Activated naive CD4-positive, alpha-beta T cell treated with anti-CD3 and anti-CD28 coated beads for 36 hours (primary cell): ENCODE measurements at places on chromosomes 7 and 10.
A peak's percentile ranks its signal among the peaks of the same experiment; 100 is the strongest.

DNA sequence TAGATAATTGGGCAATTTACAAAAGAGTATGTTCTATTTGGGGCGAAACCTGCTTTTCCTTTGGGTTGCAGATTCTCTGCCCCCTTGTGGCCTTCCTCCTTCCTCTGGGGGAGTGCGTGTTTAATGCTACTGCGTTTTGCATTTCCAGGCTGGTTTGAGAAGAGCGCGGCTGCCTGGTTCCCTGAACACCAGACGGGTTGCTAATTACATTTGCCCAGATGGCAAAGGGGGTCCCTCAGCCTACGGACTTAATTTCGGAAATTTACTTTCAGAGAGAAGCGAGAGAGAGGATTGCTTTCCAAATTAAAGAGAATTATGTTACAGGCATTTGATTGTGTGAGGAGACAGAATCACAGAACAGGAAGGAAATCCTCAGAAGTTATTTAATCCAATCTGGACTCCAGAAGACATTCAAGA, 91.9 kb upstream of the JAZF1 start:
- DNase-seq, result peak; percentile 58

DNA sequence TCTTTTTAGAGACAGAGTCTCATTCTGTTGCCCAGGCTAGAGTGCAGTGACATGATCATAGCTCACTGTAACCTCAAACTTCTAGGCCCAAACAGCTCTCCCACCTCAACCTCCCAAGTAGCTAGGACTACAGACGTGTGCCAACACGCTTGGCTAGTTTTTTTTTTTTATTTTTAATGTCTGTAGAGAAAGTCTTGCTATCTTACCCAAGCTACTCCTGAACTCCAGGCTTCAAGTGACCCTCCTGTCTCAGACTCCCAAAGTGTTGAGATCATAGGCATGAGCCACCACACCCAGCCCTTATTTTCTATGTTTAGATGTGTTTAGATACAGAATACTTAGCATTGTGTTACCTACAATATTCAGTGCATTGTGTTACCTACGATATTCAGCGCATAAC, 46.4 kb downstream of the KMT2E start:
- no peak for DNase-seq

DNA sequence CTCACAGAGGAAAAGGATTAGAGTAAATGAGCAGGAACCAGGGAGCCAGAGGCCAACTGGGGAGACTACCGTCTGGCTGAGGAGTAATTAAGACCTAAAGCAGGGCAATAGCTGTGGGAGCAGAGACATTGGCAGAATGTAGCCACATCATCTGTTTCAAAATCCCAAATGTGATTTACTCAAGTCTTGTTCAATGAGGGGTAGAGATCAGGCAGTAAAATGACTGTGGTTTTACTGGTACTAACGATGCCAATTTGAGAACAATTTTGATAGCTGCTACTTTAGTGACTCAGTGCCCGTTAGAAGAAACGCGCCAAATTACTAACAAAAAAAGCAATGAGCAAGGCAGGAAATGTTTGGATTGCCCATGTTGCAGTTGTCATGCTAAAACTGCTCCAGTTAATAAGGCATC, 12.7 kb upstream of the MIOS start:
- DNase-seq, result no peak

GRCh38 chr10:132257271-132257670, 50.5 kb downstream of the STK32C start:
- DNase-seq, result peak; percentile 52

GRCh38 chr7:85669225-85669624, 482.4 kb upstream of the SEMA3D start:
- no peak for DNase-seq

DNA sequence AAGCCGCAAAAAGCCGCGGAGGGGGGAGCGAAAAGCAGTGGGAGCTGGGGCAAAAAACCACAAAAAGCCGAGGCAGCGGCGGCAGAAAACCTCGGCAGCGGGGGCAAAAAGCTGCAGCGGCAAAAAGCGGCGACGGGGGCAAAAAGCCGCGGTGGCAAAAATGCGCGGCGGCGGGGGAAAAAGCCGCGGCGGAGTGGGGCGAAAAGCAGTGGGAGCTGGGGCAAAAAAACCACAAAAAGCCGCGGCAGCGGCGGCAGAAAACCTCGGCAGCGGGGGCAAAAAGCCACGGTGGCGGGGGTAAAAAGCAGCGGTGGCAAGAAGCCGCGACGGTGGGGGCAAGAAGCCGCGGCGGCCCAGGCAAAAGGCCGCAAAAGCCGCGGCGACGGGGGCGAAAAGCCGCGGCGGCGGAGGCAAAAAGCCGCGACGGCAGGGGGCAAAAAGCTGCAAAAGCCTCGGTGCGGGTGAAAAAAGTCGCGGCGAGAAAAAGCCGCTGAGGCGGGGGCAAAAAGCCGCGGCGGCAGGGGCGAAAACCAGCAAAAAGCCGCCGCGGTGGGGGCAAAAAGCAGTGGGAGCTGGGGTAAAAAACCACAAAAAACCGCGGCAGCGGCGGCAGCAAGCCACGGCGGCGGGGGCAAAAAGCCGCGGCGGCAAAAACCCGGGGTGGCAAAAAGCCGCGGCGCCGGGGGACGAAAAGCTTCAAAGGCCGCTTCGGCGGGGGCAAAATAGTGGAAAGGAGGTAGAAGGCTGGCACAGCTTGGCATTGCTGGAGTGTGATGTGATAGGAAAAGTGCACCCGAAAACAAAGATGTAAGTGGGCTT, 135.9 kb downstream of the ZNF92 start:
- no peak for DNase-seq

GRCh38 chr7:101278461-101279292, 33.8 kb upstream of the FIS1 start:
- DNase-seq, result no peak

- DNase-seq, result no peak
Measured at GRCh38 chr7:7231000-7231399, 48.7 kb downstream of the C1GALT1 start.

DNA sequence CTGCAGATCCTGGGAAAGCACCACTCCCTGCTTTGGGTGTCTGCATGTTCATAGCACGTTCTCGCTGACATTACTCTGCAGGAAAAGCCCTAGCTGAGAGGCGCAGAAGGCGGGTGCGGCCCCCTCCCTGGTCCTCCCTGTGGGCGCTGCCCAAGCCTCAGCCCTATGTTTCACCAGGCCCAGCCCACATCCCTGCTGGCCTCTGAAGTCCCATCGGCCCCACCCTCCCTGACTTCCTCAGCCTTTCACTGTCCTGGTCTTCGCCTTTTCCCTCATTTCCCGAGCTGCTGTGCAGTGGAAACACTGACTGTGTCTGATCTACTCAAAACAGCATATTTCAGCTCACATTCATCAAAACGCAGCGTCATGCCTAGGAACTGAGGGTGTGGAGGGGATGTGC, 36.3 kb upstream of the DIP2C start:
- no peak for DNase-seq

- DNase-seq, result peak; percentile 23
Measured at GRCh38 chr7:105354383-105354782, 34.3 kb downstream of the SRPK2 start.

DNA sequence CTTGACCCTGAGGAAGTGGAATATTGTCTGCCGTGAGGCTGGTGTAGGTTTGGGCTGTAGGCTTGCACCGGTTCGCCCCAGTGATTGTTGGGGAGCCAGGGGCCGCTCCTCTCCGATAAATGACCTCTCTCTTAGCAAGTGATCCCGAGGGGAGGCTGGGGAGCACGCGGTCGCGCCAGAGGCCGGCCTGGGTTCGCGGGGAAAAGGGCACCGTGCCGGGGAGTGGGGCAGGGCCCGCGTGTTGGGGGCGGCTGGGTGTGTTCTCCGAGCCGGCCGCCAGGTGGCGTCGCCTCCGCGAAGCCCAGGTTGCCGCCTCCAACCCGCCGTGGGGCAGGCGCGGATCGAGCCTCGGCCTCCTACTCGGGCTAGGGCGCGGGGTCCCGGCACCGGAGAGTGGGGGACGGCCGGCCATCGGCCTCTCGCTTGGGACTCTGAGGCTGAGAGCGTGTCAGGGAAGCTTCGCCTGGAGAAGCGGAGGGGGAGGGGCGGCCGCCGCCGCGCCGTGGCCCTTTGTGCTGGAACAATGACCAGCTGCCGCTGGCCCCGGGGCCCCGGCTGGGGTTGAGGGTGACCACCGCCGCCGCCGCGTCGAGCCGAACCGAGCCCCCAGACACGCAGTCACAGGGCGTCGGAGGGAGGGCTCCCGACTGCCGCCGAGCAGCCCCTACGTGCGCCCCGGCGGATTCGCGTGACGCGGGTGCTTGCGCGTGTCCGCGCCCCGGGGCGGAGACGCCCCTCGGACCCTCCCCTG, 442 bp upstream of the LZTS2 start:
- DNase-seq, result peak; percentile 73

DNA sequence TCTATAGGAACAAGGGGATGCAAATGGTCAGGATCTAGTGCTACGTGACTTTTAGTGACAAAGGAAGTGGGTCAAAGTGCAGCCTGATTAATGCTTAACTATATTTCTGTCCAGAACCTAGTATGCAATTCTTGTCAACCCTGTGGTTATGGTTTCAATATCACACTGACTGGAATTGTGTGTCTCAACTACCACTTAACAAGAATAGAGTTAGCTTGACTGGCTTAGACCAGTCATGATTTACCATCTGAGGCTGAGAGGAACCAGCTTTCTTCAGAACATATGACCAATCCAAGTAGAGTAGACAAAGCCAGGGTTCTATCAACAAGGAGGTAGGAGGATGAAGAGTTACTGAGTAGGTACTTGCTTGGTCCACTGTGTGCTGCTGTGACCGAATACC, 54.4 kb downstream of the MYPN start:
- no peak for DNase-seq

GRCh38 chr7:151484971-151485707, 34.6 kb downstream of the RHEB start:
- DNase-seq, result peak; percentile 14
